ENCODE measurements at places on chromosomes 13 and 19. TPM values are rescaled to one million over a fixed set of nuclear protein-coding genes. Genes with fewer than 3 reads are reported as not detected.

DNA sequence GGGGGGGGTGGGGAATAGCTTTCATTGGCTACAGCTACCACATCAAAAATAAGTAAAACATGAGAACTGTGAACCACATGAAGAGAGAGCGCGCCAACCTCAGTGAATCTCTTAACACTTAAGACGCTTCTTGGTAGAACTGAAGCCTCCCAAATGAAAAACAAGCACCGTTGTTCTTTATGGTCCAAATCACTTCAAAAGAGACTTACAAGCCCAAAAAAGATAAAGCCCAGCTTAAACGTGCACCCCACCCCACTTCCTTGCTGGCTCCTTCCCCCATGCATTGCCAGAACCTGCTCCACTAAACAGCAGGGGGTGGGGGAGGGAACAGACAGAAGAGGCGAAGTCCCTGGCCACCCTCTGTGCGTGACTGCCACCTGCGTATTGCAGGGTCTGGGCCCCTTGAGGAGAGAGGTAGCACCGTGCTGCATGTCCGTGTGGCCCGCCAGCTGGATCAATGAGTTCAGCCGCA, 479.1 kb downstream of the FOXO1 start:
- DNase-seq = peak; percentile 54

- no peak for DNase-seq
Observed at GRCh38 chr13:50617134-50617721, 226.3 kb downstream of the DLEU7 start.

The SIGLECL1 gene
- total RNA-seq = not detected

DNA sequence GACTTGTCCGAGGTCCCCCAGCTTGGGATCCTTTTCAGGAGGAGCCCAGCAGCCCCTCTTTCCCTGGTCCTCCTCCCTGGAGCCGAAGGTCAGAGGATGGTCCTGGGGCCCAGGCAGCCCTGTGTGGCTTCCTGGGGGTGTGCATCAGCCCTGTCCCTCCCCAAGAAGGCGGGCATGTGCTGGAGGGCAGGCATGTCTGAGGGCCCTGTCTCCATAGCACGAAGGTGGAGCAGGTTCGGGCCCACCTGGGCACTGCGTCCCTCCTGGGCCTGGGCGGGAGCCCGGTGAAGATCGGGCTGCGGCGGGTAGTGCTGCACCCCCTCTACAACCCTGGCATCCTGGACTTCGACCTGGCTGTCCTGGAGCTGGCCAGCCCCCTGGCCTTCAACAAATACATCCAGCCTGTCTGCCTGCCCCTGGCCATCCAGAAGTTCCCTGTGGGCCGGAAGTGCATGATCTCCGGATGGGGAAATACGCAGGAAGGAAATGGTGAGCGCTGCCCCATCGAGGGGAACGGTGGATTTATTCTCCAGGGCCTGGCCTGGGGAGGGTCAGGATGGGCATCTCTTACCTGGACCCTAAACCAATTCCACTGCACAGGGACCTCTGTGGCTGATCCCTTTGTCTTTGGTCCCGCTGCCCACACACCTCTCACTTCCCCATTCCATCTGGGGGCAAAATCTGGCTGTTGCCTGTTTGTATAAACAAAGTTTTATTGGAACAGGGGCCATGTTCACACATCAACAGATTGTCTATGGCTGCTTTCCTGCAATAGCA, 10.9 kb downstream of the TIMM13 start:
- no peak for DNase-seq

GRCh38 chr13:109144693-109145437, 515.5 kb downstream of the MYO16 start:
- no peak for DNase-seq

DNA sequence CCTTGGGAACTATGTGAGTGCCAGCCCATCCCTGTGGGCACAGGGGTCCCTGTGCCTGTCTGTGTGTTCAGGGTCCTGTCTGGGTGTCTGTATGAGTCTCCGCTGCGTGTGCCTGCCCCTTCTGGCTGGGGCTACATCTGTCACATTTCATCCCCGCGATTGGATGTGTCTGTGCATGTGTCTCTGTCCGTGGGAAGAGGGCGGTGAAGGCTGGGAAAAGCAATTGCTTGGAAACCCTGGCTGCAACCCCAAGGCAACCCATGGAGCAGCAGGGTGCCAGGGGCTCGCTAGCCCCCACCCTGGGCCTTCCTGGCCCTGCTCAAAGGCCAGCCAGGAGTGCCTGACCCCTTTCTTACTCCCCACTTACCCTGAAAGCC, 1.4 kb downstream of the MAG start:
- DNase-seq = no peak

Measured in activated T-cell treated with anti-CD3 and anti-CD28 coated beads, Interleukin-2, amount 50 U/mL, for 72 hours (primary cell).